ENCODE measurements at places on chromosomes 11 and 22. TPM values are rescaled to one million over a fixed set of nuclear protein-coding genes. Genes with fewer than 3 reads are reported as not detected.

PICALM gene
- total RNA-seq, result 208 TPM

SCT gene
- not detected for total RNA-seq

- peak overlapping the region; percentile 94 for H3K27ac ChIP-seq
- H3K4me1 ChIP-seq, result peaks cover 21% of the 10 kb centered on the region
- peak; percentile 91 for DNase-seq
- H3K27me3 ChIP-seq, result no peaks in the 10 kb centered on the region
These were observed 8.7 kb upstream of the C1QTNF6 start for GRCh38 chr22:37196539-37197450.

- no peak within 1 kb of the TSS for H3K4me3 ChIP-seq
- H3K27me3 ChIP-seq, result peaks cover 10% of the 10 kb centered on the region
- no peaks in the 10 kb centered on the region for H3K36me3 ChIP-seq
- DNase-seq, result no peak
These were observed at the start of gene BEST1 for GRCh38 chr11:61950035-61950547. TSS of gene BEST1 (plus strand) at chr11:61950351. CDS start at chr11:61951807, 1,456 bp downstream.

GRCh38 chr22:46126853-46127385 lies 23.4 kb upstream of the PPARA start:
- DNase-seq, result no peak
- peak overlapping the region; percentile 68 for H3K27ac ChIP-seq
- H3K4me3 ChIP-seq, result no peak overlapping the region
- H3K27me3 ChIP-seq, result no peaks in the 10 kb centered on the region
- H3K4me1 ChIP-seq, result peaks cover 17% of the 10 kb centered on the region
- no peaks in the 10 kb centered on the region for H3K36me3 ChIP-seq

Data from transverse colon (tissue), 4 donors.